ENCODE measurements at places on chromosomes 3 and 15. TPM values are rescaled to one million over a fixed set of nuclear protein-coding genes. Genes with fewer than 3 reads are reported as not detected.

DNA sequence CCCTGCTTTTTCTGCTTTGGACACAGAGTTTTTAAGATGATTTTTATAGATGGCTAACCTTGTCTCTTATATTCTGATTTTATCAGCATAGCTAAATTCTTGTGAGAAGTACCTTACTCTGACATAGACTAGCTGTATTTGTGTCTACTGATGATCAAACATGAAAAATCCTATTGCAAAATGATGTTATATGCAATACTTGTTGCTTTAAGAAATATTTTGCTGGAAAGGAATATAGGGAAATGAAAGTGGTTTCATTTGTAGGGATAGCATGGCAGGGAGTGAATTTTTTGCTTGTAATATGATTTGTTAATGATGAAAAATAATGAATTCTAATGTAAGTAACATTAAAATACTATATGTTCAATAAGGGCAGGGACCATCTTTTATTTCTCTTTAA, 35.9 kb downstream of the CFAP91 start:
- H3K27ac ChIP-seq = no peak overlapping the region
- no peaks in the 10 kb centered on the region for H3K27me3 ChIP-seq
- no peaks in the 10 kb centered on the region for H3K36me3 ChIP-seq
- H3K4me1 ChIP-seq = no peaks in the 10 kb centered on the region
- DNase-seq = no peak

DNA sequence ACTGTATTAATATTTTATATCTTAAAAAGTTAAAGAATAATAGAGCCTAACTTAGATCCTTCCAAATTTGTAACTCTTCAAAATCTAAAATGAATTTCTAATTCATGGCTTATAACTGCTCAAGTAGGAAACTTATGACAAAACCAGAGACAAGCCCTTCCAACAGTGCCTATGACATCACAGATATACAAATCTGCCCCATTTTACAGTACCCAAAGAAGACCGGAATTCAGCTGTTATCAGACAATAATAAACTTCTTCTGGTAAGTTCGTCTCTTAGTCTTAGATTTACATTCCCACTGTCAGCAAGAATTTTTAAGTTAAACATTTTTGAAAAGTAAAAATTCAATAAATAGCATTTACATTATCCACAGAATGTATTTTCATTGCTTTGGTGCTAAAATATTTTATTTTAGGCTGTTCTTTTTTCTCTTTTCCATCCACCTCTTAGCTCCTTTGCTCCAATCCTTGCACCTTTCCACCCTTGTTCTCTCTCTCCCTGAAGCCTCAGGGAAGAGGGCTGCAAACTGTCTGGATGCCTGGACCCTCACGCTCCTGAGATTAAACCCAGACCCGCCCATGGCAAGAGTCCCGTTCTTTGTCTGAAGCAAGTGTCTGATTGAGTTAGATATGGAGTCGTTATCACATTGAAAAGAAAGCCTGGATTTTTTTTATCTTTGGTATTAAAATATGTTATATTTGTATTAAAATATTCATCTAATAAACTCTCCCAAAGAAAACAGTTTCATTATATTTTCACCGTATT, 312.7 kb downstream of the ZBTB20 start:
- no peak overlapping the region for H3K4me3 ChIP-seq
- no peak overlapping the region for H3K27ac ChIP-seq
- no peak for DNase-seq

GRCh38 chr3:133914839-133915600, 19.3 kb upstream of the RAB6B start:
- H3K4me3 ChIP-seq = no peak overlapping the region
- no peak for DNase-seq
- H3K27ac ChIP-seq = no peak overlapping the region
- no peaks in the 10 kb centered on the region for H3K4me1 ChIP-seq
- no peaks in the 10 kb centered on the region for H3K27me3 ChIP-seq
- no peaks in the 10 kb centered on the region for H3K36me3 ChIP-seq

DNA sequence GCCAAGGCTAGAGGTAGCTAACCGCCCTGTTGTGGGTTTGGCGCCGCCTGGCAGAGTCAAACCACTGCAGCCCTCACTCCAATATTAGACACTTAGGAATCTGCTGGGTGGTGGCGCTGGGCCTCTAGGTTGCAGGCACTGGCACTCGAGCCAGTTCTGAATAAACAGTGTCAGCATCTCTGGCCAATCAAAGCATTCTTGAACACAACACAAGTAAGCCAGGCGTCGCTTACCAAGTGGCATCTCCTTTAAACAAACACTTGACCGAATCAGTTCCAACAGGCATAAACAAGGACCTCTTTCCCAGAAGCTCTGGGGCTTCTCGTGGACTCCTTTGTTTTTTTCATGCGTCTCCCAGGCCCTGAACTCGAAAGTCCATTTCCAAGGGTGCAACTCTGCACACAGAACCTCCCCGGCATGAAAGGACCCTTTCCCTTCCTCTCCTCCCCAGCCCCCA, 82.3 kb downstream of the LRIG1 start:
- DNase-seq = no peak
- peaks cover 3% of the 10 kb centered on the region for H3K36me3 ChIP-seq
- H3K27ac ChIP-seq = no peak overlapping the region
- H3K4me3 ChIP-seq = no peak overlapping the region
- no peaks in the 10 kb centered on the region for H3K27me3 ChIP-seq

DNA sequence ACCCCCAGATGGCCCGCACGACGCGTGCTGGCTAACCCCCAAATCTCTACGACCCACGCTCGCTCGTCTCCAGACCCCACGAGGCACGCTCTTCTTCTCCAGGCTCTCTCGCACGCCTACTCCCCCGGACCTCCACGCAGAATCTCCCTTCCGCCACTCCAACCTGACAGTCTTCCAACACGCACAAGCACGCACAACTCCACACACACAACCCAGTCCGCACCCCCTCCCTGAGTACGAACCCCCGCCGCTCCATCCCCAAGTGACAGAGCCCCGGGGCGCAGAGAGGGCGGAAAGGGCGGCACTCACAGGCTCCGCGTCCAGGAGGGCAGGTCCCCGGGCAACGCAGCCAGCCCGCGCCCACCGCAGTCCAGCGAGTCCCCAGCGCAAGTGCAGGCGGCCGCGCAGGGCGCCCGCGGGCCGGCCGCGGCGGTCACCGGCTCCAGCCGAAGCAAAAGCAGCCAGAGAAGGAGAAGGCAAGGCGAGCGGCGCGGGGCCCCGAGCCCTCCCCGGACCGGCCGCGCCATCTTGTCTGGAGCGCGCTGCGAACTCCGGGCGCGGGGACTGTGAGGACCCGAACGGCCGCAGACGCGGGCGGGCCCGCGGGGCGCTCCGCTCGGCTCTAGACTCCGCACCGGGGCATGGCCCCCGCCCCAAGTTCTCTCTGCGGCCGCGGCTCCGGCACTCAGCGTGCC, 794 bp downstream of the LRIG1 start:
- H3K27ac ChIP-seq = peak overlapping the region; percentile 71
- peaks cover 71% of the 10 kb centered on the region for H3K4me1 ChIP-seq
- H3K36me3 ChIP-seq = no peaks in the 10 kb centered on the region
- no peaks in the 10 kb centered on the region for H3K27me3 ChIP-seq

- DNase-seq = no peak
- no peaks in the 10 kb centered on the region for H3K27me3 ChIP-seq
- no peak overlapping the region for H3K27ac ChIP-seq
- peaks cover 9% of the 10 kb centered on the region for H3K4me1 ChIP-seq
- H3K4me3 ChIP-seq = no peak overlapping the region
These were observed 20.1 kb downstream of the RAB43 start for GRCh38 chr3:129101370-129102138.

GRCh38 chr3:119672776-119673175, 4.4 kb downstream of the COX17 start:
- H3K4me3 ChIP-seq = no peak overlapping the region
- H3K36me3 ChIP-seq = peaks cover 27% of the 10 kb centered on the region
- no peak overlapping the region for H3K27ac ChIP-seq
- no peaks in the 10 kb centered on the region for H3K27me3 ChIP-seq
- DNase-seq = no peak

- DNase-seq = no peak
- H3K36me3 ChIP-seq = no peaks in the 10 kb centered on the region
- no peak overlapping the region for H3K27ac ChIP-seq
- H3K4me3 ChIP-seq = no peak overlapping the region
- H3K4me1 ChIP-seq = peaks cover 23% of the 10 kb centered on the region
These were observed 5.8 kb upstream of the DIS3L start for GRCh38 chr15:66287461-66288057.

DNA sequence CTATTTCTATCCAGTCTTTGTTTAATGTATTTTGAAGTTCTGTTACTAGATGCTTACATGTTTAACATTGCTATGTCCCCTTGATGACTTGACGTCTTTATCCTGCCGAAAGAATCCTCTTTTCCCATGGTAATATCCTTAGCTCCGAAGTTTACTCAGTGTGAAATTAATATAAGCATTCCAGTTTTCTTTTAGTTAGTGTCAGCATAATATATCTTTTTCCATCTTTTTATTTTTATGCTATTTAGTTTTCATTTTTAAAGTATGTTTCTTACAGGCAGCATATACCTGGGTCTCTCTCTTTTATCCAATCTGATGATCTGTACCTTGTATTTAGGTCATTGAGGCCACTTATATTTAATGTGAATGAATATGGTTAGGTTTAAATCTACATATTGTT, 39.1 kb upstream of the MEF2A start:
- no peak overlapping the region for H3K4me3 ChIP-seq
- H3K27me3 ChIP-seq = no peaks in the 10 kb centered on the region
- H3K4me1 ChIP-seq = no peaks in the 10 kb centered on the region
- H3K27ac ChIP-seq = no peak overlapping the region
- H3K36me3 ChIP-seq = no peaks in the 10 kb centered on the region

Gene NPAP1
- total RNA-seq = not detected

GRCh38 chr3:133371181-133371580, 28.7 kb upstream of the BFSP2 start:
- no peaks in the 10 kb centered on the region for H3K36me3 ChIP-seq
- no peaks in the 10 kb centered on the region for H3K4me1 ChIP-seq
- no peak for DNase-seq
- no peaks in the 10 kb centered on the region for H3K27me3 ChIP-seq

- H3K27me3 ChIP-seq = 0 out of 2 replicates have a peak, but pooled peaks cover 3% of the 10 kb centered on the region
- no peaks in the 10 kb centered on the region for H3K36me3 ChIP-seq
- peaks cover 34% of the 10 kb centered on the region for H3K4me1 ChIP-seq
- H3K4me3 ChIP-seq = no peak overlapping the region
- no peak overlapping the region for H3K27ac ChIP-seq
- no peak for DNase-seq
These were observed 88.9 kb downstream of the TBC1D2B start for GRCh38 chr15:77988347-77989295.

DNA sequence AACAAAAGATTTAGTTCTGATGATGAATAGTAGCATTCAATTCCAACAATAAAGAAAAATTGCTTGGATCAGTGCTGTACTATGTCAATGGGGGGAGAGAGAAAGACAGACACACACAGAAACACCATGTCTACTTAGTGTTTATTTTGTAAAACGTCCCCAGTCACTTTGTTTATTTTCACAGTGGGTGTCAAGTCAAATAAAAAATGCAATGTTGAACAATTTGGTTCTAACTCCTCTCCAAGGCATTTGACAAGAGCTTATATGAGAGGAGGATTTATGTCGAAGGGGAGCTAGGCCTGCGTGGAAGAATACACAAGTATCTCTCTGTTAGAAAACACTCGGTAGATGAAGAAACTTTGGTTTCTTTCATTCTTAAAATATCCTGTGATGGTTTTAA, 201.7 kb upstream of the SLC2A2 start:
- DNase-seq = peak; percentile 37
- no peaks in the 10 kb centered on the region for H3K36me3 ChIP-seq
- H3K4me1 ChIP-seq = peaks cover 28% of the 10 kb centered on the region
- H3K4me3 ChIP-seq = no peak overlapping the region
- no peaks in the 10 kb centered on the region for H3K27me3 ChIP-seq

Gene GABRG3
- not detected for total RNA-seq

DNA sequence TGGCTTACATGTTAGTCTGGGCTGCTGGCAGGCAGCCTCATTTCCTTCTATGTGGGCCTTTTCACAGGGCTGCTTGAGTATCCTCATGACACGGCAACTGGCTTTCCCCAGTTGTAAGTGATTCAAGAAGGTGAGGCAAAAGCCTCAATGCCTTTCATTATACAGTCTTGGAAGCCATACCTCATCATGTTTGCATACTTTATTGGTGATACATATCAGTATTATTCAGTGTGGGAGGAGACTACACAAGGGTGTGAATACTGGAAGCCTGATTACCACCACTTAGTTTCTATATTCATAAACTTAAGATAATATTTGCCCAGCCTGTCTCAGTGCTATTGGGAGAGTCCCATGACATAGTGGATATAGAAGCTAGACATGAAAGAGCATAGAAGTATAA, 346.8 kb downstream of the SOX2 start:
- H3K4me1 ChIP-seq = no peaks in the 10 kb centered on the region
- H3K27me3 ChIP-seq = no peaks in the 10 kb centered on the region
- H3K4me3 ChIP-seq = no peak overlapping the region
- no peaks in the 10 kb centered on the region for H3K36me3 ChIP-seq

DNA sequence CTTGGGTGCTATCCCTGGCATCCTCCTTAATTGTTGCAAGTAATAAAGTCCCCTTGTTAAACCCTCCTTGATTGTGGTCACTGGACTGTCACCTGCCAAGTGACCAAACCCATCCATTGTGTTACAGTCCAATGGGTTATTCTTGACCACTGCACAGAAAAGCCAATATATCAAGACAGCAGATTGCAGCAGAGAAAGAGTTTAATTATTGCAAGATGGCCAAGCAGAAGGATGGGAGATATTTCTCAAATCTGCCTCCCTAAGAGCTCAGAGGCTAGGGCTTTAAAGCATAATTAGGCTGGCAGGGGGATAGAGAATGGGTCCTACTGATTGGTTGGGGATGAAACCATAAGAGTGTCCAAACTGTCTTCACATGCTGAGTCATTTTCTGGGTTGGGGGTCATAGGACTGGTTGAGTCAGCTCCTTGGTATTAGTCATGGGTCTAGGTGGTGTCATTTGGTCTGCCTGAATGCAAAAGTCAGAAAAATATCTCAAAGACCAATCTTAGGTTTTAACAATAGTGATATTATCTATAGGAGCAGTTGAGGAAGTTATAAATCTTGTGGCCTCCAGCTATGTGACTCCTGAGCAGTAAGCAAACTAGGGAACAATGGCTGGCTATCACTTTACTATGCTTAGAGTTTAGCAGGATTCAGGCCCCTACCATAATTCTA, 19.1 kb upstream of the XYLB start:
- no peak overlapping the region for H3K27ac ChIP-seq
- no peak overlapping the region for H3K4me3 ChIP-seq
- H3K36me3 ChIP-seq = no peaks in the 10 kb centered on the region
- peaks cover 12% of the 10 kb centered on the region for H3K4me1 ChIP-seq
- DNase-seq = no peak

Gene SLC38A3
- total RNA-seq = 29.8 TPM

GRCh38 chr3:50676031-50676705, 1.4 kb downstream of the DOCK3 start:
- DNase-seq = no peak
- H3K4me1 ChIP-seq = no peaks in the 10 kb centered on the region
- H3K27me3 ChIP-seq = peaks cover 66% of the 10 kb centered on the region
- H3K4me3 ChIP-seq = no peak overlapping the region

Gene SST
- total RNA-seq = not detected

- DNase-seq = no peak
- no peaks in the 10 kb centered on the region for H3K4me1 ChIP-seq
- H3K27ac ChIP-seq = no peak overlapping the region
- no peaks in the 10 kb centered on the region for H3K27me3 ChIP-seq
These were observed 662.4 kb upstream of the BCHE start for GRCh38 chr3:166499636-166500035.
